ENCODE measurements at places on chromosomes 5 and 9.
A peak's percentile ranks its signal among the peaks of the same experiment; 100 is the strongest.

DNA sequence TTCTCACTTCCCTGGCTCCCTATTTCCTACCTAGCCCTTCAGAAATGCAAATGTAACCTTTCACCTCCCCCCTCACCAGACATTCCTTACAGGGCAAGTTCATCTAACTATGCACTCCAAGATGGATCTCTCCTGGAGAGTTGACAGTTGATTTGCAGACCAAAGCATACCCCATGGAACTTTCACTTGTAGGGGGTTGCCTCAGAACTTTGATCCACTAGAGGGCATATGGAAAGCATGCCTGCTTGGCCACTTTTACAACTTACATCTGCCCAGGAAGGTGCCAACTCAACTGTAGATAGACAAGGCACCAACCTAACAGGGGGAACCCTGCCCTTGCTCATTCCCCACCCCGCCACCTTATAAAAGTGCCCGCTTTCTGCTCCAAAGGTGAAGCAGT, 187.8 kb downstream of the NXNL2 start:
- no peak for DNase-seq

DNA sequence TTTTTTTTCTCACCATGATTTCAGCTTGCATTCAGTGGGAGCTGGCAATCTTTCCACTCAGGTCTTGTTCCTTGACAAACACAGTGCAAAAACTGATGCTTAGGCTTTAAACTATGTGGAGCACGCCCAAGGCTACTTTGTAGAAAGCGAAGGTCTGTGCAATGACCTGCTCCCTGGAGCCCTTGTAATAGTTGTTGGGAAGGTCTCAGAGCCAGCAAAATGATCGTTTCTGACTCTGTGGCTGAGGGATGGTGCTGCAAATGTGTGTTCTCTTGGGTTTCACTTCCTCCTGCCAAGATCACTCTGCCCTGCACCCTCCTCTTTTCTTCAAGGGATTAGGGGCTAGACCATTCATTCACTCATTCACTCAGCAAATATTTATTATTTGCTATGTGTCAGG, 249.7 kb upstream of the MAP3K1 start:
- no peak for DNase-seq

DNA sequence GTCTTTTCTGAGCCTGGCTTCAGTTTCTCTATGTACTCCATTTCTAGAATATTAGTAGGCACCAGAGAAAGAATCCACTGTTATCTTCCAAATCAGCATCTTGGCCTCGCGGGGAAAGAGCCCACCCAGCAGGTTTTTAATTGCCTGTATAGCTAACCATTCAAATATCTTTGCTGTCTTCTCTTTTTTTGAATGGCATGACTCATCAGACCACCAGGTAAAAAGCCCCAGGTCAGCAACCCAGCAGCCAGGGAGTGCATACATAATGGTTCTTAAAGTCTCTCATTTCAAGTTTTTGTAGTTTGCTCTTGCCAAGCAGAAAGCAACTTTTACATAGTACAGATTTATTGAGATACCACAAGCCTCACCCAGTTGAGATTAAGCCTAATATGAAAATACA, 50.7 kb downstream of the TMEM167A start:
- DNase-seq: peak; percentile 84

- DNase-seq: no peak
Measured at GRCh38 chr9:3237121-3237520, 288.7 kb downstream of the RFX3 start.

- no peak for DNase-seq
Measured at GRCh38 chr5:120874081-120874862, 410.2 kb downstream of the PRR16 start.

DNA sequence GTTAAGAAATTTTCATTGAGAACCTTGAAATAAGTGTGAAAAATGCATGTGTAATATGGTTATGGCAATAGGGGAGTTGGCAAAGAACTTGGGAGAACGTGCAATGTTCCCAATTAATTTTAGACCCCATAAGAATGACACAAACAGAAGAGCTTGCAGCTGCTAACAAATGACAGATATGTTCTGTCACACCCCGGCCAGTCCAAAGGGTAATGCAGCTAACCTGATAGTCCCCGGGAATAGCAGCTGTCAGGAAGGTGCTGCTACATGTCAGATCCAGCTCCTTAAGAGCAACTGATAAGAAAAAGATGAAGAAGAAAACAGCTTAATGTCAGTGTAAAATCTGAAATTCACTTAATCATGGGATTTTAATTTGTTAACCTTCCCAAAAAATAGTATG, 30.4 kb downstream of the SEMA5A start:
- no peak for DNase-seq

DNA sequence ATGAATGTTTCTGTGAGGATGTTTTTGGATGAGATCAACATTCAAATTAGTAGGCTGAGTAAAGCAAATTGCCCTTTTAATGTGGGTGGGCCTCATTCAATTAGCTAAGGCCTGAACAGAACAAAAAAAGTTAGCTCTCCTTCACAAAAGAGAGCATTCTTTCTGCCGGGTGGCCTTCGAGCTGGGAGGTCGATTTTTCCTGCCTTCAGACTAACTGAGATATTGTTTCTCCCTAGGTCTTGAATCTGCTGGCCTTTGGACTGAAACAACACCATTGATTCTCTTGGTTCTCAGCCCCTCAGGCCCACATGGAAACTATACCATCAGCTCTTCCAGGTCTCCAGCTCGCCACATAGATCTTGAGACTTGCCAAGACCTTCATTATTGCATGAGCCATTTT, 29.1 kb upstream of the FREM1 start:
- peak; percentile 89 for DNase-seq

GRCh38 chr5:126816649-126817048, 39.7 kb downstream of the LMNB1 start:
- no peak for DNase-seq

- DNase-seq: no peak
Measured at GRCh38 chr9:37944266-37944650, 40.3 kb upstream of the SLC25A51 start.

GRCh38 chr5:59732806-59733205, 160.7 kb downstream of the PDE4D start:
- no peak for DNase-seq

GRCh38 chr5:82922086-82922734, 155.0 kb downstream of the TMEM167A start:
- no peak for DNase-seq

DNA sequence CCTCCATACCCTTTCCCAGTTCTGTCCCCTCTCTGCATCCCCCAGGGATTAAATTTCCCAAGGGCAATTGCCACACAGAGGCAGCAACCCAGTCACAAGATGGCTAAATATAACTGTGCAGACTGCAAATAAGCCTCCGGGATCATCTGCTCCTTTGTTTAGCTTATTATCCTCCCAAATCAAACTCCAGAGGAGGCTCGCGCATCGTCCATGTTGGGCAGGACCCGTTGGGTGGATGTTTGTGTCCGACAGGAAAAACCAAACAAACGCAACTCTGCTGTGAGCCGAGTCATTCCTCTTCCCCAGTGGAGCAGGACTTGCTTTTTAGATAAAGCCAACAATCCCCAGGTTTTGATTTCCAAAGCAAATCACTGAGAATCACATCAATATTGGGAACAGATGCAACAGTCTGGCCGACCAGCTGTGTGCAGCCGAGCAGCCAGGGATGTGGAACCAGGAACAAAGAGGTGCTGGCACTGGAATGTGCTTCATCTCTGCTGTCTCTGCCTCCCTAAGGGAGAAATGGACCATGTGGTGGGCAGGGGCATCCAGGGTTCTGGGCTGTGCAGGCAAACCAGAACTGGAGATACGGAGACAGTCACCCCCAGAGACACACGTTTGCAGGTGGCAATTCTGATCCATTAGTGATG, 89.8 kb downstream of the PTTG1 start:
- no peak for DNase-seq

- DNase-seq: no peak
Measured at GRCh38 chr5:90093751-90094485, 315.6 kb downstream of the CETN3 start.

DNA sequence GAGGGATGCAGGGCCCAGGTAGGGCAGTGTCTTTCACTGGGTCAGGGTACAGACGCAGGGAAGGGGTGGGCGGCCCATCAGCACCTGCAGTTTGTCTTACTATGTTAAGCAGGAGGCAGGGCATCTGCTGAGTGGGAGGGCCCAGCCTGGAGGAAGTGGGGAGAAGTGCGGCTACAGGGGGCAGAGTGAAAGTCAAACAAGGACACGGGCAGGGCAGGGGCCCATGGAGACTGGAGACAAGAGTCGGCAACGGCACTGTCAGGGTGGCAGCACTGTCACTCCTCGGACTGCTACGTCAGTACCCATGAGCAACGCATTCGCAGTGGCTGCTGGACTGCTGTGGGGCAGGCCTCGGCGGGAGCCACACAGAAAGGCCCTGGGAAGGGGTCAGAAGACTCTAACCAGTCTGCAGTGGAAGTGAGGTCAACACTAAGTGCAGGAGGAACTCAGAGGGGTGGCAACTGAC, 19.7 kb downstream of the CAMSAP1 start:
- DNase-seq: no peak

DNA sequence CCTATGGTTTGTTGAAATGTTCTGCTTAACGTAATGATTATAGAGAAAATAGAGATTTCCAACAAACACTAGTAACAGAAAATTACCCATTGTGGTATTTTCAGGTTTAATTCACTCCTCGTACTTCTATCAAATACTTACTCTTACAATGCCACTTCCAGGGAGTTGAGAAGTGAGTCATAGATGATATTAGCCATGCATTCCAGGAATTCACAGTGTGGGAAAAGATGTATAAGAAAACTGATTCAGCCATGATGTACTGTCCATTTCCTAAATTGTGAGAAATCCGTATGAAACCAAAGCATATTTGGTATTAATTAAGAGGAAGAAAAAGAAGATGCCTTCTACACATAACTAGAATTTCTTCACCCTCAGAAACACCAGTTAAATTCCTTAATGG, 1854.6 kb upstream of the WWC1 start:
- DNase-seq: no peak

DNA sequence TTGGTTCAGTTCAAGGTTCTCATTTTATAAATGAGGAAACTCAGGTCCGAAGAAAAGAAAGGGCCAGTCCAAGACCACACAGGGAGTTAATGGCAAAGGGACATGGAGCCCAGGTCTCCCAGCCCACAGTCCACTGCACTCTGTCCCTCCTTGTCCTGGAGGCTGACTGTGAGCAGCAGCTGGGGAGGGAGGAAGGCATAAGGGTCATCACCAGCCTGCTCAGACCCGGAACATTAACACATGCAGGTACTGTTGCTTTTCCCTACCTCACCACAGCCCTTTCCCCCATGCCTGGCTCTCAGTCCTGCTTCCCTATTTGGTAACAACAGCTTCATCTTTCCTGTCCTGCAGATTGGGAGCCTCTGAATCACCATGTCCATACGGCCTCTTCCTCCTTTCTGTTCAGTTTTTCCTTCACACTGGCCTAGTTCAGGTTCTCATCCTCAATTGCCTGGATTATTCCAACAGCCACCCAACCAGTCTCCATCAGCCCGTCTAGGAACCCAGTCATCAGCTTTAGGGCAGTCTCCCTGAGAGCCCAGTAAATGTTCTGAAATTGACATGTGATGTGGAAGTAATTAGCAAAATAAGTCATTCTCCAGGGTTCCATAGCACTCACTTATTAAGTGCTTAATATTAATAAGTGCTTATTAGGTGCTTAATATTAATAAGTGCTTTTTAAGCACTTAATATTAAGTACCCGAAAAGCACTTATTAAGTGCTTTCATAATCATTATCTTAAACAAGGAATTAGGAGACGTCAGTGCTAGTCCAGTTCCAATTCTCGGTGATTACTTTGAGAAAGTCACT, 4.3 kb downstream of the GPX3 start:
- no peak for DNase-seq

DNA sequence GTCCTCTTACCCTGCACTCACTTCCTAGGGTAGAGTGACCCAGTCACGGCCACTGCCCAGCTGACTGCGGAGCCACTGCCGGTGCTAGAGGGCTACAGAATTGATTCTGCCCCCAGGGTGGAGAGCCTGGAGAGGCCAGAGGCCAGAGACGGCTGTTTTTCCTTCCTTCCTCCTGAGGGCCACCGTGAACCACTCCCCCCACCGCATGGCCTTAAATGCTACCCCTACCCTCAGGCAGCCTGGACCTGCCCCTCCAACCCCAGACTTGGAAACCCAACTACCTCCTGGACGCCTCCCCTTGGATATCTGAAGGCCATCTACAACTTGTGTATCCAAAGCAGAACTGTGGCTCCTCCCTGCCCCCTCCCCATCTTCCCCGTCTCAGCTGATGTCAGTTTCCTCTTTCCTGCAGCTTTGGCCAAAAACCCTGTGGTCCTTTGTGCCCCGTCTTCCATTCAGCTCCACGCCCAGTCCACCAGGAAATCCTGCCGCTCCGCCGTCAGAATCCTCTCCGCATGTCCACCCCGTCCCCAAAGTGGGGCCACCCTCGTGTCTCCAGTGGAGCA, 16.3 kb downstream of the SH2D3C start:
- no peak for DNase-seq

DNA sequence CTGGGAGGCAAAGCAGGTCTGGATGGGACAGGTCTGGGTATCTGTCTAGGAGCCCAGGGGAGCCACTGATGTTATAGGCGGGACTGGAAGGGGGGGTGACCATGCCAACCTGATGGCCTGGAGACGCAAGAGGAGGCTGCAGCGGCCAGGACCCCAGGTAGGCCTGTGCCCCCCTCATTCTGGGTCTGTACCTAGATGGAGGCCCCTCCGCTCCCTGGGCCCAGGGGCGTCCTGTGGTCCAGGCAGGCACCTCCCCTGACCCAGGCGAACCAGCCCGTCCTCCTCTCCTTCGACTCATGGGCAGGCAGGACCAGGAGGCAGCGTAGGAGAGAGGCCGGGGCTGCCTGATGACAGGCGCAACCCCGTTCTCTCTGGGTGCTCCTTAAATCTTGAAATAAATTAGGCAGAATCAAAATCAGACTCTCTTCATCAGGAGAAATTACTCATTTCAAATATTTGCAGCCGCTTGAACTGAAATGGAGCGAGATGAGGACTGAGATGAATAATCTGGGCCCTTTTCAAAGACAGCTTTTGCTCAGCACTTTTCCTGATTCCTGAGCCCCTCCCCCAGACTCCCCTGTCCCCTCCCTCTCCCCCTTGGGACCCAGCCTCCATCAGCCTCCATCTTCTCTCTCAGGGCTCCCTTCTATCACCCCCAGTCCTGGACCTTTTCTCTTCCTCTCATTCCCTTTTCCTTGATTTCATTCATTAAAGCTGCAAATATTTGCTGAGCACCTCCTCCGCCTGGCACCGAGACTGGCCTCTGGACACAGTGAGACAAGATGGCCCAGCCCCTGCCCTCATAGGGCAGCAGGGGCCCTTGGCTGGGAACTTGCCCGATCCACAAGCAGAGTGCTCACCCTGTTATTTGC, 46.8 kb upstream of the IER5L start:
- DNase-seq: no peak

All from SJSA1 (cell line).